ENCODE measurements at places on chromosomes 16 and 17. TPM values are rescaled to one million over a fixed set of nuclear protein-coding genes. Genes with fewer than 3 reads are reported as not detected.

Gene STXBP4
- total RNA-seq, result 16.5 TPM

Gene GSG1L
- 0.83 TPM for total RNA-seq

Gene LGALS9C
- total RNA-seq, result not detected

Gene RASD1
- 5.7 TPM for total RNA-seq

Gene CD300H
- not detected for total RNA-seq

Gene PIMREG
- total RNA-seq, result 92.5 TPM
